Stimulated activated CD8-positive, alpha-beta memory T cell treated with anti-CD3 and anti-CD28 coated beads, Interleukin-12 subunit alpha, Interleukin-12 subunit beta, amount 100 ng/mL, for 4 hours (primary cell): ENCODE measurements at places on chromosomes 5 and 9.

- DNase-seq = no peak
Observed at GRCh38 chr5:10317825-10318682, 10.4 kb upstream of the CMBL start.

GRCh38 chr5:129382921-129383672, 77.0 kb upstream of the ADAMTS19 start:
- no peak for DNase-seq

- no peak for DNase-seq
Observed at GRCh38 chr9:72917892-72918509, 34.9 kb downstream of the ALDH1A1 start.

DNA sequence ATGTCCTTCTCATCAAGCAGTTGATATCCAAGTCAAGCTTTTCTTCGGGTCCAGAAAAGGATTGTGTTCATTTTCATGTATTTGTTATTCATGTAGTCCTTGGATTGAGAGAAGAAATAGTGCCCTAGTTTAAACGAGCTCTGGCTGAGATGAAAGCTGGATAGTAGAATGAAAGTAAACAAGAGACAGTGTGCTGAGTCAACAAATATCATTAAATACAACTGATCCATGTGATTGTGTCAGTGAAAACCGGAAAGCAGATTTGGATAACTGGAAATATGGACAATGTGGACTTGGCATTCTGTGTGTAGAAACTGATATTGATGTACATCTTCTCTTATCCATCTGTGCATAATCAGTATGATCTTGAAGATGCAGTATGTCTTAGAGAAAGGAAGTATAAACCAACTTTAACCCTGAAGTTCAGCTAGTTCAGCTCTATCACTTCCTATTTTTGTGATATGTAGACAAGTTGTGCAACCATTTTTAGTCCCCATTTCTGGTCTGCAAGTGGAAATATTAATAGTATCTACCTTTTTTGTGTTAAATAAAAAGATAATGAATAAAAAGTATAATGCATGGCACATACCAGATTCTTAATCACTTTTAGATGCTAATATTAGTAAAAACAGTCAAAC, 4.4 kb downstream of the MUSK start:
- no peak for DNase-seq

GRCh38 chr5:591746-592145, 20.4 kb upstream of the CEP72 start:
- DNase-seq = no peak

GRCh38 chr5:110769000-110769681, 30.3 kb downstream of the SLC25A46 start:
- no peak for DNase-seq

DNA sequence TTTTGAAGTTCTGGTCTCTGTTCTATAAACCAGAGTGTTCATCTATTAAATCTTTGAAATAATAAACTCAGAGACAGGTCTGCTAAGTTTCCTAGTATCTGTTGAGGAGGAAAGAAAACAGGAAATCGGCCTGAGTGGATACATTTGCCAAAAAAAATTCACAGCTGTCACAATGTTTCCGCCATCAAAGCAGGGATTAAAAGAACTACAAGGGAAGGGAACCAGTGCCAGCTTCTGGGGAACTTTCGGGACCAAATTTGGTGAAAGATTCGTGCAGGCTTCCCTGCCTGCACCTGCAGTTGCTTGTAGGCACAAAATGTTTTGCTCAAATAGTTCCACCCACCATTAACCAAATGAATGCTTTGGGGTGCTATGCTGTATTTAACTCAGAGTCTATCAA, 267.5 kb downstream of the MSX2 start:
- no peak for DNase-seq

DNA sequence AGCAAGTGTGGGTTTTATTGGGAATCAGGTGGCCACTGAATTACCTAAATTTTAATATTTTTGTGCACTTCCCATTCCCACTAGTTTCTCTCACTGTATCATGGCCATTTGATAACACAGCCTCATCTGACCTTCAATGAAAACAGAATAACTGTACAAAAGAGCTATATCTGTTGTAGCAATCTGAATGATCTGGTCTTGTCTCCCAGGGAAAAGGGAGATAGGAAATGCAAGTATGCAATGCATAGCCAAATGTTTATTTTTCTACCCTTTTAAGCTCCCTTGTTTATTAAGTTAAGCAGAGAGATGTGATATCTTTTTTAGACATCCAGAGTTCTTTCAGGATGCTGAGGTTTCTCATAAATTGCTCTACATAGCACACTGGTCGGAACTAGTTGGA, 288.3 kb upstream of the CLINT1 start:
- no peak for DNase-seq

GRCh38 chr5:152736906-152737305, 331.8 kb upstream of the NMUR2 start:
- no peak for DNase-seq

- DNase-seq = no peak
Observed at GRCh38 chr5:53827211-53827651, 266.8 kb downstream of the NDUFS4 start.

DNA sequence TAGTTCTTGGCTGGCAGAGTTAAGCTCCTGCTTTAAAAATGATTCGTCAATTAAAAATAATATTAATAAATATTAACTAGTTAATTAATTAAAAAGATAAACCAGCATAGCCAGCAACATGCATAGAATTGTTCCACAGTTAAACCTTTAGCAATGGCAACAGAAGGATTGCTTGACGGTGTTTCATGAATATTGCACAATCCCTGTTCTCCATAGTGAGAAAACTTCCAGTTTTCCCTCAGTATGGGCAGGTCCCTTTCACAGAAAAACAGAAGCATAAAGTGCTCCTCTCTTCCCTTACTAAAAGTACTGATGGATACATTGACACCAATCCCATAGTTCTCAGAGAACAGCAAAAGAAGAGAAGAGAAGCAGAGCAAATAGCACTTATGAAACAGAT, 71.4 kb upstream of the CAST start:
- no peak for DNase-seq

- peak; percentile 78 for DNase-seq
Observed at GRCh38 chr5:179820483-179821297, at the start of gene SQSTM1. SQSTM1 (plus strand) TSS chr5:179820905; CDS start chr5:179820937, 32 bp downstream.

DNA sequence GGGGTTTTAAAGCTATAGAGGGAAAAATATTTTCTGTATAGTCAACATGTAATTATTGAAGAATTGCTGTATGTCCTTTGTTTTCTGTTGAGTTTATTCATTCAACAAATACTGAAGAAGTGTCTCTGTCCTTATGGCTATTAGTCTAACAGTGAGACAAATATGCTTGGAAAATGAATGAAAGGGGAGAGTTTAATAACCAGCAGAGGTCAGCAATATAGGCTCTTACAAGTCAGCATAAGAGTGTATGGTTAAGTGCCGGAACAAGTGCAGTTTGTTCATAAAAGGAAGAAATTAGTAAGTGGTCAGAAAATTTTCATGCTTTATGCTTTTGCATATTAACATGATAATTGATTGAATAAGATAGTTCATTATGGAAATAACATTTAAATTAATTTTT, 3.6 kb downstream of the SCAMP1 start:
- DNase-seq = no peak

- no peak for DNase-seq
Observed at GRCh38 chr9:118038713-118039112, 334.5 kb downstream of the TLR4 start.

GRCh38 chr9:88534456-88535225, at the start of gene NXNL2:
NXNL2 (plus strand) TSS chr9:88535178; CDS start chr9:88535435, 257 bp downstream.
- peak; percentile 2 for DNase-seq

DNA sequence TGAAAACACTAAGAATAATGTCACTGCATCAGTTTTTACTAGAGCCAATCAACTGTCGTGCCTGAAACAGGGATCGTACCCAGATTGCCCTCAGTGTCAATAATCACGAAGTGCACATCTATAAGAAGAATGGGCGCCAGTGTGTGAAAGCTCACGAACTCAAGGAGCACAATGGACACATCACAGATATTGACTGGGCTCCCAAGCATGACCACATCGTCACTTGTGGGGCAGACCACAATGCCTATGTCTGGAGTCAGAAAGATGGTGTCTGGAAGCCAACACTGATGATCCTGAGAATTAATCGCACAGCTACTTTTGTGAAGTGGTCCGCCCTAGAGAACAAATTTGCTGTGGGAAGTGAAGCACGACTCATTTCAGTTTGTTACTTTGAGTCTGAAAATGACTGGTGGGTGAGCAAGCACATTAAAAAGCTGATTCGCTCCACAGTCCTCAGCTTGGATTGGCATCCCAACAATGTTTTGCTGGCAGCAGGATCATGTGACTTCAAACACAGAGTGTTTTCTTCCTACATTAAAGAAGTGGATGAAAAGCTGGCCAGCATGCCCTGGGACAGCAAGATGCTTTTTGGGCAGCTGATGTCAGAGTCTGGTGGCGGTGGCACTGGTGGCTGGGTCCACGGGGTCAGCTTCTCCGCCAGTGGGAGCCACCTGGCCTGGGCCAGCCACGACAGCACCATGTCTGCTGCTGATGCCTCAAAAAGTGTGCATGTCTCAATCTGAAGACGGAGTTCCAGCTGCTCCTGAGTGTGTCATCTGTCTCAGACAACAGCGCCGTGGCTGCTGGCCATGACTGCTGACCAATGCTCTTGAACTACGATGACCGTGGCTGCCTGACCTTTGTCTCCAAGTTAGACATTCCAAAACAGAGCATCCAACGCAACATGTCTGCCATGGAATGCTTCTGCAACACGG, 32.2 kb downstream of the NSA2 start:
- no peak for DNase-seq

DNA sequence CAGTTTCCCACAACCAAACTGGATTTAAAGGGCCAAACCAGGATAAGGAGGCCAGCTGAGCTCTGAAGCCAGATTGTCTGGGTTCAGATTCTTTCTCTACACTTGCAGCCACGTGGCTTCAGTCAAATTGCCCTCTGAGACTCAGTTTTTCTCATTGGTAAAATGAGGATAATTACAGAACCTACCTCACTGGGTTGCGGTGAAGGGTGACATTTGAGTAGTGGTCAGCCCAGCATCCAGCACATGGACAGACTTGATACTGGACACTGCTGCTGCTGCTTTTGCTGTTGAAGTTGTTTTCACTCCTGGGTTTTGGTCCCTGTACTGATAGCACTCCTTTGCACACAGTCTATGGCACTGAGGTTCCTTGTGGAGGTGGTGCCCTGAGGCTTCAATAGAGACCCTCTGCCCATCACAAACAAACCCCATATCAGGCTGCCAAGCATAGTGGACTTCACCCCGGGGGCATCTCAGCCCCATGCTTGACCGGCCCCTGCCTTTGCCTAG, 25.7 kb upstream of the CDKN2AIPNL start:
- DNase-seq = no peak

DNA sequence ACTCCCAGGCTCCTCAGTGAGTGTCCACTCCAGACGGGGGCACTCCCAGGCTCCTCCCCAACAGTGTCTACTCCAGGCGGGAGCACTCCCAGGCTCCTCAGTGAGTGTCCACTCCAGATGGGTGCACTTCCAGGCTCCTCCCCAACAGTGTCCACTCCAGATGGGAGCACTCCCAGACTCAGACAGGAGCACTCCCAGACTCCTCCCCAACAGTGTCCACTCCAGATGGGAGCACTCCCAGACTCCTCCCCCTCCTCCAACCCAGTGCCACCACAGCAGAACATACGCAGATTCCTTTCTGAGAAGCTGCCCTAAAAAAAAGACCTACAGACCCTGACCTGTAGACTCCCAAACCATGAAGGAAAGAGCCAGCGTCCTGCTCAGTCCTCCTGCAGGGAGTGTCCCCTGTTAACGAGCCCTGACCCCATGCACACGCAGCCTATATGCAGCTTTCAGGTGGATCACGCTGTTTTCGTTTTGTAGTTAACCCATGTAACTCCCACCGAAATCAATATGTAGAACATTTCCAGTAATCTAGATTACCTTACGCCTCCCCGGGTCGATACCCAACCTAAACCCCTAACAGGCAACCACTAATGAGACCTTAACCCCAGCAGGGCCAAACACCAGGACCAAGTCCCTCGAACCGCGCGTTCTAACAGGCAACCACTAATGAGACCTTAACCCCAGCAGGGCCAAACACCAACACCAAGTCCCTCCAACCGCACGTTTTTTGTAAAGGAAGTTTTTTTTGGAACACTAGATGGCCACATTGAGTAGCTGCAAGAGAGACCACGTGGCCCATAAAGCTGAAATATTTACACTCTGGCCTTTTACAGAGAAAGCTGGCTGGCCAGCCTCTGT, 15.7 kb downstream of the PNPLA7 start:
- DNase-seq = no peak

- no peak for DNase-seq
Observed at GRCh38 chr5:177545487-177546257, 8.7 kb downstream of the FAM193B start.

DNA sequence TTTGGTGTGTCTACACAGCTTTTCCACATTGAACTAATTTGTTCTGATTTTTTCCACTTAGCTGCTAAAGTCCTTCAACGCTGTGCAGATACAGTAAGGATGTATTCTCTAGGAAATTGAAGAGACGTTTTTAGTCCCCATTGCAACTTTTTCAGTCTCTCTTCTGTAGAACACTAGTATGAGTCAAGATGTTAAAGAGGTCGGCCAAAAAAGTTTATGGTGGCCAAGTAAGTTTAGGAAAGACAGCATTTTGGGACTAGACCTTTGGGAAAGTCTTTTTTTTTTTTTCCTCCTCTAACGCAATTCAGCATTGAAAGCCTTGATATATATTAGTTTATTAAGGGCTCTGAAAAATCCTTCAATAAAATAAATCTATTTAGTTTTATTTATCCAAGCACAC, 243.5 kb upstream of the FBXL7 start:
- DNase-seq = no peak

GRCh38 chr9:128810873-128811272, 7.4 kb upstream of the ENDOG start:
- DNase-seq = no peak

GRCh38 chr5:67773411-67774266, 441.9 kb upstream of the PIK3R1 start:
- no peak for DNase-seq

DNA sequence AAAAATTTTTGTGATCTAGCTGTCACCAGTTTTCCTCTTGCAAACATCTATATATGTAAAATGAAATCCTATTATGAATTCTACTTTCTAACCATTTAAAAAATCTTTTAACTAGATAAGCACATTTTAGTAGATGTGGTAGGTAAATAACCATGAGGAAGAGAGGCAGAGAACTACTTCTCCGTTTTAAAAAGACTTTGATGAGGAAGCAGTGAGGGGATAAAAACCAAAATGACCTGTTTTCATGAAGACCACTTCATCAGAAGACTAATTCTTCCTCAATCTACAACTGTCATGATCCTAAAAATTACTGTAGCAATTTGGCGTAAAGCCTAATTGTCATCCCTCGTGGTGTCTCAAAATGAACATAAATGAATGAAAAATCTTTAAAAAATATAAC, 15.7 kb upstream of the ERBIN start:
- no peak for DNase-seq

DNA sequence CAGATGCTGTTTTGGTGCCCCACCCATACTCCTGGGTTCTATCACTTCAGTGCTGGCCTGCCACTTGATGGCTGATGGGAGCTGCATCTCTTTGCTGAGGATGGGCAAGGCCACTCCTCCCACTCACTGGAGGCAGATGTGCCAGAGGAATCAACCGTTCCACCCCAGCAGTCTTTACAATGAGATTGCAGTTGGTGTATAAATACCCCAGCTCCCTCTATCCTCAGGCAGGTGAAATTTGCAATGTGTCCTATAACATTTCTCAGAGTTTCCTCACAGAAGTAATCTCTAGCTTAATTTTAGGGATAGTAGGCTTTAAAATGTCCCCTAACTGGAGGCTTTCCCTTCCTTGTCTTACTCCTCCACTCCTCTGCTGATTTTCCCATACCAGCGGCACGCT, 36.5 kb upstream of the ERCC6L2 start:
- DNase-seq = no peak
